Stimulated activated CD4-positive, alpha-beta T cell treated with anti-CD3 and anti-CD28 coated beads, TNF-alpha, amount 100 ng/mL, for 1 hour (primary cell): ENCODE measurements at places on chromosomes 5 and 9.

DNA sequence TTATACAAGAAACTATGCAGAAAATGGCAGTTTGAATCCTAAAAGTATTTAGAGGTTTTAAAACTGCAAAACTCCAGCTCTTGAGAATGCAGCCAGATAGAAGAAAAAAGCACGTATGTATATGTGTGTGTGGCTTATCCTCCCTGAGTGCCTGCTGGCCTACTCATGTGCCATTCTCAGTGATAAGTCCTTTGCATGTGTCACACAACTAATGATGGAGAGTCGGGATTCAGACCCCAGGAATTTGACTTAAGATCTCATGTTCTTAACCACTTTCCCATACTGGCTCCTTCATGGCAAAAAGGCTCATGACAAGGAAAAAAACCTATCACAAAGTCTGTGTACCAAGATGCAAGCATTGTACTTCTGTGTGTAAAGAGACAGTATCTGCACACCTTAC, 26.6 kb downstream of the SMARCA2 start:
- DNase-seq, result no peak

GRCh38 chr9:25117791-25118190, 560.5 kb downstream of the TUSC1 start:
- no peak for DNase-seq

DNA sequence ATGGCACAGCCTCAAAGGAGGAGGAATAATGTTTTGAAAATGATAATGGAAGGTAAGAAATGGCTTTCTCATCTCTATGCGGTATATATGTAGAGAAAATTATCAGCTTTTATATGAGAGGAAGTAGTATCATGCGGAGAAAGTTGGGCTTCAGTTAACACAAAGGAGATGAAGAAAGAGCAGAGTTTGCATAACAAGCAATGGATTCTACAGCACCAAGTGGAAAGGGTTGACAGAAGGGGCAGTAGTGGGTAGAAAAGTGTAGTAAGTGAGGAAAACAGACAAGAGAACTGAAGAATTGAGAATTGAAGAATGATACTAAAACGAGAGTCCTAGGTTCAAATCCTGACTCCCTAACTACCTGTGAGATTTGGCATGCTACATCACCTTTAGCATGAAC, 51.0 kb downstream of the GNG10 start:
- no peak for DNase-seq

DNA sequence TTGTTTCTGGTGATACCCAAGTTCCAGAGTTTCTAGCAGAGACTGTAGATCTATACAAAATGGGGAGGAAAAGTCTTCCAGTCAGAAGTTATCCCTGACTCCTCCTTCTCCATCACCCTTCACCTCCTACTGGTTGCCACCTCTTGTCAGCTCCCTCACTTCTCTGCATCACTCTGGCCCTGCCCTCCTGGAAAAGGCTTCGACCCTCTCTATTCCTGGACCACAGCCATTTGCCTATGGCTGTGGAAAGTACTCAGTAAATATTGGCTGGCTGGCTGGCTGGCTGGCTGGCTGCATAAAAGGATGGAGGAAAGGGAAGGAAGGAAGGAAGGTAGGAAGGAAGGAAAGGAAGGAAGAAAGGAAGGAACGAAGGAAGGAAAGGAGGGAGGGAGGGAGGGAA, 32.7 kb upstream of the ABCA1 start:
- no peak for DNase-seq

- no peak for DNase-seq
These were observed 1.2 kb downstream of the DPYSL3 start for GRCh38 chr5:147508711-147509040.

DNA sequence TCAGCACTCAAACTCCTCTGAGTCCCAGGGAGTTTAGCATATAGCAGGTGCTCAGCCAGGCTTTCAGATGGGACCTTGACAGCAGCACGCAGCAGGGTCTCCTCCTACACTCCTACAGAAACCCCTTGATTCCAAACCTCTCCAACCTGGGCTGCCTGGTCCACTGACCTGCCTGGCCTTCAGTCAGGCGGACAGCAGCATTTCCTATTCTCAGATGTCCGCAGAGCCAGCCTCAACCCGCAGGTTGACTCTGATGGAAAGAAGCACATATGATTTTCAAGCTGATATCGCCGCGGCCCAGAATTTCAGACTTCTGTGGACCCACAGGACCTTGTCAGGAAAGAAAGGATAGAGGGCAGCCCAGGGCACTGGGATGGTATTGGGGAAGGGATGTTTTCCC, 5.3 kb upstream of the SLC25A48 start:
- DNase-seq, result no peak

GRCh38 chr5:134794819-134795218, 36.2 kb downstream of the DDX46 start:
- no peak for DNase-seq

DNA sequence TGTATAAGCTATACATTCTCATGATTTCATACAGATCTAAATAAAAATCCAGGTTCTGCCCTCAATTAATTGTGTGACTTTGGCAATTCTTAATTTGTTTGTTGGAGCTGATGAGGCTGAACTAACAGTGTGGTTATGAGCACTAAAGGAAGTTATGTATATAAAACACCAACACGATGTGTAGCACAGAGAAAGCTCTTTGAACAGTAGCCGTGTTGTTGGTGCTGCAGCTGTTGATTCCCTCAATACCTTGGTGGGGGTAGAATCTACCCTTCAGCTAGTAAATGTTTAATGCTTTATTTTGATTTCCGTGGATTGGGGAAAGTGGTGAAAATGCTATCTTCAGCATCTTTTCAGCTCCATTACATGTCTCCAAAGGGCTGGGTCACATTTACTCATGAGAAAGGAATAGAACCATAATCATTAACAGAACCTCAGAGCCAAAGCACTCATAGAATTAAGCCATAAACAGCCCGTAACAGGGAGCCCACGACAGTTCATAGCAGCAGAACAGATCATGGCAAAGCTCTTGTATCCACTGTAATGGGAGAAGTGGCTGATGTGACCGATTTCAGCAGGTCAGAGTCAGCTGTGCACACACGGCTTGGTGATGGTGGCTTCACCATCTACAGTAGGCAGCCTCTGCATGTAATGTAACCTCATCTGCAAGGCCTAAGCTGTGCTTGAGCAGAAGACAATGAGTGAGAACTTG, 332.7 kb downstream of the DIRAS2 start:
- no peak for DNase-seq

DNA sequence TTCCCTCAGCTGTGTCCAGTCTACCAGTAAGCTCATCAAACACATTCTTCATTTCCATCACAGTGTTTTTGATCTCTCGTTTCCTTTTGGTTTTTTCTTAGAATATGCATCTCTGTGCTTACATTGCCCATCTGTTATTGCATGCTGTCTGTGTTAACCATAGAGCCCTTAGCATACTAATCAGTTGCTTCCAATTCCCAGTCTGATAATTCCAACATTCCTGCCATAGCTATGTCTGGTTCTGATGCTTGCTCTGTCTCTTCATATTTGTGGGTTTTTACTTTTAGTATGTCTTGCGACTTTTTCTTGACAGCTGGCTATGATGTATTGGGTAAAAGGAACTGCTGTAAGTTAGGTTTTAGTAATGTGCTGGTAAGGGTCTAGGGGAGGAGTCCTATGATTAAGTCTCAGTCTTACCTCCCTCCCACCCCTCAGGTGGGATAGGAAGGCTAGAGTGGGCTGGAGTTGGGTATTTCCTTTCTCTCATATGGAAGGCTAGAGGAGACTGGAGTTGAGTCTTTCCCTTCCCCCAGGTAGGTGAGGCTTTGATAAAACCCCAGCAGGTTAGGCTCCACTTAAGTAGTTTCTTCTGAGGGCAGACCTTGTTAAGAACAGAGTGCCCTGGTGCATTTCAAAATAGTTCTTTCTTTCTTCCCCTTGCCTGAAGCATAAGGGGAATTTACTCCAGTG, 99.1 kb upstream of the RASGRF2 start:
- DNase-seq, result no peak

GRCh38 chr5:57455511-57456455, 26.8 kb downstream of the ACTBL2 start:
- DNase-seq, result no peak

DNA sequence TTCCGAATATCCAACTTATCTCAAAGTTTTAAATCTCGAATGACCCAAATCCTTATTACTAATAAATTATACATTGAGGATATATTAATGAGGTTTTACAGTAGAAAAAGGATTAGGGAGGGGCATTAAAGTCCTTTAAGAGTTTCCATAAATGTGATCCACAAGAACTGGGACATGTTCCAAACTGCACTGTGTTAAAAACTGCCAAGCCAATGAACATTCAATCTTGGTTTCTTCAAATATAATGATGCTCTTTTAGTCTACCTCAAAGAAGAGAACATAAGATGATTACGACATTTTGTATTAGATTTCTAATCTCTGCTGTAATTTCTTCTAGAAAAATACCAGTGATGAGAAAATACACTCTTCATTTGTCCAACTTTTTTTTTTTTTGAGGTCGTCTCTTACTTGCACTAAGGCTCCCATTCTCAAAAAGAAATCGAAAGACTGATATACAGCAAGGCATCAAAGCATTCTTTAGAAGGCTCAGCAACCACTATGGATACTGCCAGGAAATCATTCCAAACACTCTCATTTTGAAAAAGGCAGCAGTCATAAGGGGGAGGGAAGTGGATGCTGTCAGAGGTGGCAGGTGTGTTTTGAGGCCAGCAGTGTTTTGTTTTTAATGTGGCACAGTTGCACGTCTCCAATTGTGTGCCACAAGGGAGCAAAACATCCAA, 1.7 kb downstream of the PTAR1 start:
- DNase-seq, result no peak

- no peak for DNase-seq
These were observed 2.3 kb downstream of the MAN2A1 start for GRCh38 chr5:109691996-109692395.

DNA sequence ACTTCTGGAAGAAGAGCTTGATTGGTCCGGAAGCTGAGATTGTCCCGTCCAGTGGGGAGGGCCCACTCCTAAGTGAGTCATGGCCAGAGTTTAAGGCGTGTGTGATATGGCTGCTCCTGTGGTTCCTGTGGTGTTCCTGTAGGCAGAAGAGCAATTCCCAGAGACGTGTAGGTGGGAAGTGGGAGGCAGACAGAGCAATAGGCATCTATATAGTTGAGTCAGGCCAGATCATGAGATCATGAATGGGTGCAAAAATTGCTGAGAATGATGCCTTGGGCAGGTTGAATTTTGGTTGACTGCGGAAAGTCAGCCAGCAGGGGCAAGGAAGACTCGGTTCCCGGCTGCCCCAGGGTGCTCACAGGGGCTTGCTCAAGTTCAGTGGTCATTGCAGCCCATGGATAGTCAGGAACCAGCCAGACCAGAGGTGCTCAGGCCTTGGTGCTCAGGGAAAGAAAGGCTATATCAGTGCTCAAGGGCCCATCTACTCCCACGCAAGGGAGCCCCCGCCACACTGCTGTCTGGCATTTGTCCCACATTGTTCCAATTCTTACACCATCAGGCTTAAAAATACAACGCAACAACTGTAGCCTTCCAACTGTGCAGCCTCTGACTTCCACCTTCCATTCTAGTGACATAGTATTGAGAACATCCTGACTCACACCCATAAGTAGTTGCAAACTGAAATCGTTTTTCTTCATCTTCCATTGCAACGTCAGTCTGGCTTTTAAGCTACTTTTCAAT, 21.0 kb upstream of the GSN start:
- DNase-seq, result no peak

GRCh38 chr9:82923912-82924605, 138.9 kb downstream of the RASEF start:
- no peak for DNase-seq

GRCh38 chr5:181130832-181131496, at the start of gene OR2V1:
Gene OR2V1 (minus strand): TSS chr5:181131169. CDS start chr5:181125304, 5,865 bp downstream.
- no peak for DNase-seq

GRCh38 chr5:127506616-127507015, 10.8 kb upstream of the PRRC1 start:
- DNase-seq, result no peak

DNA sequence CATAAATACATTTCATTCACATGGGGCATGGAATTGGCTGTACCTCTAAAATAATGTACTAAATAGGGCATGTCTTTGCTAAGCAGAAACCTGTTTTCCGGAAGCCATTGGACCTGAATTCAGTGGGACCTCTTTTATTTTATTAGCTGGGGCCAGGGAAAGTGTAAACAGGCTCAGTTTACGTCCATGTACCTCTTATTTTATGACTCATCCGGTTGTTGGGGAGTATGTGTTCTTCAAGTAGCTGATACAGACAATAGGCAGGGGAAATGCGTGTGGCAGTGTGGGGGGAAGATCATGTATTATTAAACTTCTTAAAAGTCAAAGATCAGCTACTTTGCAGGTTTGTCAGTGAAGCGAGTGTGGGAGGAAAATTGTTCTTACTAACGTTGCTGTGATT, 1.4 kb upstream of the GDNF start:
- DNase-seq, result no peak

DNA sequence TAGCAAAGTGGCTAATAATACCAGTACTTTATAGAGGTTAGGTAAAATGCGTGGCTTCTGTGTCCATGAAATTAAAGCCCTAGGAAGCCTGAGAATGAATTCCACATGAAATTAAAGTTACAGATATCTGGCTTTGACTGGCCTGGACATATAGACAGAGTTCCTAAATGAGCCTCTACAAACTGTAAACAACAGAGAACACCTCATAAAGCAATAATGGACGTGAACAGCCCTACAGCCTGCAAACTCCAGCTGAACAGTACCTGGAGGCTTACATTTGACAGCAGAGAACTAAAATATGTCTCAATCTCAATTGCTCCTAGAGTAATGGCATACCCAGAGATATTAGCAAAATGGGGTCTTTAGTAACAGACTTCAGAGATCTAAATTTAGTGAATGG, 28.7 kb downstream of the GOLPH3 start:
- no peak for DNase-seq

DNA sequence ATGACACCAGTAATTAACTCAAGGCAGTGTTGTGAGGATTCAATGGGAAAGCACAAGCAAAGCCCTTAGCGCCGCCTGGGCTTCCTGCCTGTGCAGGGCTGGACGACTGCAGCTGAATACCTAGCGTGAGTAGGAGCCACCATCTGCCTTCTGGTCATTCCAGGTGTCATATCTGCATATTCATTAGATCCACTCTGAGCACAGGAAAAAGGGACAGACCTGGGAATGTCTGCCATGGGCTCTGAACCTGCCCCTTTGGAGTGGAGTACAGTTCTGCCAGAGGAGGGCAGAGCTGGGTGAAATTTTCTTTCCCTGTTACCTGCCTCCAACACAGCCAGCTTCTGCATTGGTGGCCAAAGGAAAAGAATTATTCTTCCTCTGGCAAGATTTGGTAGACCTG, 298.8 kb downstream of the NSG2 start:
- no peak for DNase-seq

DNA sequence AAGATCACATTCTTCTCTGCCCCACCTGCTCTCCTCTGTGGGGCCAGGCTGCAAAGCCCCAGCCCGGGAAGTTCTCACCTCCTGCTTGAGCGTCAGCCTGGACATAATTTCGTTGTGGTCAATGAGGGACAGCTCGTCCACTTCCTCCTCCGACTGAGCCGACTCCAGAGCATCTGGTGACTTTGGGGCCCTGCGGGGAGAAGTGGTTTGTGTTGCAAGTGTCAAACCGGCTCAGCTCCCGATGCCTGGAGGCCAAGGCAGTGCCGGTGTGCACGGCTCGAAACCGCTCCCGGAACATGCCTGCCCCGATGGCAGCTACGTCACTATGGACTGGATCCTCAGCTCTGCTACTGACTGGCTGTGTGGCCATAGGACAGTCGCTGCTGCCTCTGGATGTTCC, 52.8 kb downstream of the PRRT1B start:
- no peak for DNase-seq
